Vagina (tissue), 2 donors: ENCODE measurements at places on chromosomes 6 and 20.

GRCh38 chr6:51934098-51934497 is 153.3 kb downstream of the PKHD1 start:
- no peak for DNase-seq

GRCh38 chr6:88302769-88303225 is 136.7 kb upstream of the CNR1 start:
- DNase-seq: no peak

DNA sequence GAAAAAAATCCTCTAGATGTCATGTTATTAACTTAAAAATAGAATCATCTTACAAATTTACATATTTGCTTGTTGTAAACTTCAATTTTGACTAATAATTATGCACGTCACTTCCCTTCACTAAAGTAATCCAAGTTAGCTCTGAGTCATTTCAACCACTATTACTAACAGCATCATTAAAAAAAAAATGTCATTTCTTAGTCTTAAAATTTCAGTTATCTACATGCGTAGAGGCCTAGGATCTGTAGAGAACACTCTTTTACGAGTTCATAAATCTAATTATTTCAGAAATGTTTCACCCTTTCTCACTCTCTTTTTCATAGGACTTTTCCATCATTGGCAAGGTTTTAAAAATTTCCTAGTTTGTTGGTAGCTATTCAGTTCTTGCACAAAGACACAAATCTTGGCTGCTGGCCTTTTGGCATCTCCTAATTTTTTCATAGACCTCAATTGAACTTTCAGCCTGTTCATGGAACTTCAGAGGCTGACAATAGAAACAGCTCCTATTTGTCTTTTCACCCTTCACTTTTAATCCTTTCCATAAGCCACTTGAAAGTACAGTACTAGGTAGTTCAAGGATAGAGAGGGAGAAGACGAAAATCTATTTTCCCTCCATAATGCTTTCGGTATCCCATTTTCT is 61.5 kb downstream of the OGFRL1 start:
- no peak for DNase-seq

GRCh38 chr6:148446681-148447080 is 104.0 kb downstream of the SASH1 start:
- no peak for DNase-seq

GRCh38 chr6:22906091-22906549 is 336.8 kb downstream of the HDGFL1 start:
- no peak for DNase-seq

GRCh38 chr6:156392648-156393047 is 384.5 kb upstream of the ARID1B start:
- DNase-seq: no peak

DNA sequence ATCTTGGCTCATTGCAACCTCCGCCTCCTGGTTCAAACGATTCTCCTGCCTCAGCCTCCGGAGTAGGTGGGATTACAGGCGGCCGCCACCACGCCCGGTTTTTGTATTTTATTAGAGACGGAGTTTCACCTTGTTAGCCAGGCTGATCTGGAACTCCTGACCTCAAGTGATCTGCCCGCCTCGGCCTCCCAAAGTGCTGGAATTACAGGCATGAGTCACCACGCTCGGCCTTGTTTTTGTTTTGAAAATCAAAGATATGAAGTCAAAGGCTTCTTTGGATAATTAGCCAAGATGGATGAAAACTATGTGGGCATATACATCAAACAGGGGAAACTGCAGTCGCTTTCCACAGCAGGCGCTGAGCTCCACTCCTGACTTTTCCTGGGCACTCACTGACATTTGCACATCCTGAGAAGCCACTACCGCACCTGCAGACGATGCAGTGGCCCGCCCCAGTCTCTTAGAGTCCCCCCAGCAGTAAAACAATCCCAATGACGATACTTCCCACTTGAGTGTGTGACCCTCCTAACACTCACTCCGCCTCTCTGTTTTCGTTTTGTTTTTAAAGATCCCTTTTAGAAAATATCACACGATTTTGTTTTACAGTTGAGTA is 44.1 kb downstream of the GJA1 start:
- no peak for DNase-seq

DNA sequence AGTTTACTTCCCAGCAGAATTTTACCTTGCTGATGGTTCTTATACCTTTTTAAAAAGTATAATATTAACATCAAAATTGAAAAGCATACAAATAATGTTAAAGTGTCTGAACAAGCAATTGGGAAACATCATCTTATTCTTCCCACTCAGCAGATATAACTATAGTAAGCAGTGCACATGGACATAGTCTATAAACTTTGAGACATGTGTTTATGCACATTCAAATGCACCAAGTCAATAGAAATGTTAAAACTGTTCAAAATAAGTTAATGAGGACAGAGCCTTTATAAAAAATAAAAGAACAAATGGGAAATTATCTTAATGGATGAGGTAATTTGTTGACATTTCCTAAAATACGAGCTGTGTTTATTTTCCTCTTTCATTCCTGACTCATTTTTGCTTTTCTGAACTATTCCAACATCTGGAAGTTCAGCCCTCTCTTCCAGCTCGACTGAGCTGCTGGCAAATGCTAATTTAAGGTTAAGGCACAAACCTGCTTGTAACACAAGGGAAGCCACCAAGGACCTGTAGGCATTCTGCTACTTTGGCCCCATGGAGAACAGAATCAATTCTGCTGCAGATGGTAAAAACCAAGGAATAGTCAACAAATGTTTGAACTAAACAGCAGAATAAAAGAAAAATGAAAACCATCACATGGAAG is 110.3 kb upstream of the MAP3K4 start:
- no peak for DNase-seq

DNA sequence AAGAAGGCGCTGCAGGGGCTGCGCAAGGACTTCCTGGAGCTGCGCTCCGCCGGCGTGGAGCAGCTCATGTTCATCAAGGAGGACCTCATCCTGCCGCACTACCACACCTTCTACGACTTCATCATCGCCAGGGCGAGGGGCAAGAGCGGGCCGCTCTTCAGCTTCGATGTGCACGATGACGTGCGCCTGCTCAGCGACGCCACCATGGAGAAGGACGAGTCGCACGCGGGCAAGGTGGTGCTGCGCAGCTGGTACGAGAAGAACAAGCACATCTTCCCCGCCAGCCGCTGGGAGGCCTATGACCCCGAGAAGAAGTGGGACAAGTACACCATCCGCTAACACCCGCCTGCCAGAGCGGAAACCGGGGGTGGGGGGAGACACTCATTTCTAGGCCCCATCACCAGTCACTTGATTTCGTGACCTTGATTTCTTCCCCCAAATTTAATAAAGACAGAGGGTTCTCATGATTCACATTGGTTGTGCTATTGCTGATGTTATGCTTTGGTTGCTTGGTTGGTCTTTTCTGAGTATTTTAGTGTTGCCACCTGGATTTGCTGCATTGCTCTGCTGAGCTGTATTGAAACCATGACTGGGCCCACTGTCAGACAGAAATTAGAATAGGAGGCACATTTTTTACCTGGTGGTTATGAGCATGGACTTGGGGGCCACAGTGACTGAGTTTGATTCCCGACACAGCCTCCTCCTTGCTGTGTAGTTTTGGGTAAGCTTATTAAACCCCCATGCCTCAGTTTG is 1.5 kb downstream of the FAM50B start:
- DNase-seq: no peak

- DNase-seq: no peak
Observed at GRCh38 chr20:1832634-1833033, 62.6 kb upstream of the SIRPA start.

GRCh38 chr6:12009876-12010634 is 2.1 kb upstream of the HIVEP1 start:
- no peak for DNase-seq

DNA sequence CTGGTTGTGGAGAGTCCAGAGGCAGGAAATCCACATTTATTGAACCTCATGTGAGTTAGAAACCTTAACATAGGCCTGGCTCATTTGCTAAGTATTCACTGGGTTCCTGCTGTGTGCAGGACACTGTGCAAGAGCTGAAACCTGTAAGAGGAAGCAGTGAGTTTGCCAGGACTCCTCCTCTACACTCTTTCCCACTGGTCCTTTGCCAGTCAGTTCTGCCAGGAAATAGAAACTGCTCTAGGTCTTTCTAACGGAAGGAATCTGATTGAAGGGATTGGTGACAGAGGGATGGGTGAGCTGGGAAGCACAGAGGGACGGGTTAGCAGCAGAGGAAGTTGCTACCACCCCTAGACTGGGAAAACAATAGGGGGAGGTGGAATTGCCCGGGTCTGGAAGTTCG is 234.2 kb upstream of the ECI2 start:
- DNase-seq: no peak

- DNase-seq: no peak
Observed at GRCh38 chr6:121608270-121608669, 172.8 kb downstream of the GJA1 start.

GRCh38 chr6:161901740-161902426 is 628.0 kb upstream of the AGPAT4 start:
- no peak for DNase-seq

- no peak for DNase-seq
Observed at GRCh38 chr6:125341460-125341859, 39.7 kb upstream of the HDDC2 start.

DNA sequence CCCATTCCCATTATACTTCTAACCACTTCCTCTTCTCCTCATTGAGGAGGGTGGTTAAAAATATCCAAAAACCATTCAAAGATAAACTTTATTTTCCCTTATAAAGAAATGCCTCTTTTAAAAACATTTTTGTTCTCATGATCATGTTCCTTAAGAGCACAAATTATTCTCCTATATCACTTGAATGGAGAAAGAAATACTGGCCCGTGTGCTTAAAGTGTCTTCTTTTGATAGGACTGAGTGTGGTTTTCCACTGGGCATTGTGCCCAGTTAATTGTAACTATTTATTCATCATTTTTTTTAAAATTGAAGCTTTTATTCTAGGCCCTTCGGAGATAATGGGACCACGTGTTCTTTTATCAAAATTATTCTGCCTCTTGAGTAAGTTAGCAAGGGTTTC is 871.5 kb downstream of the QKI start:
- no peak for DNase-seq

DNA sequence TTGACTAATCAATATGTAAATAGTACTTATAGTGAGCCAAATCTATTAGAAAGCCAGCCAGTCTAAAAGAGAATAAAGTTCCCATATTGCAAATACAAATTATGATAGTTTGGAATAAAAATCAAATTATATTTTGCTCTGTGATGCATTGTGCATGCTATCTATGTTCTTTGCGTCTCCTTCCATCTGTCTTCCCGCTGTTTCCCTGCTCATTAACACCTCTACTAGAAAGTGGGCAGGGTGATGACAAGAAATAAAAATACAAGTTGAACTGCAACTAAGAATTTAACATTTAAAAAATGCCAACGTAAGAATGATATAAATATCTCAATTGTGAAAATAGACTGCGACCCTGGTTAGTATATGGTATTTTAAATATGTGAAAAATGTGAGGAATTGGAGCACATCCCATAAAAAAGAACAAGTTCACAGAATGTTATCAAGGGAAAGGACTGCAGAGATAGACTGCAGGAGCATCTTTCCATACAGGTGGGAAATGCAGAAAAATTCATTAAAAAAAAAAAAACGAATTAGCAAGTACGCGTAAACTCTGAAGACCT is 157.6 kb upstream of the PDE7B start:
- DNase-seq: no peak

DNA sequence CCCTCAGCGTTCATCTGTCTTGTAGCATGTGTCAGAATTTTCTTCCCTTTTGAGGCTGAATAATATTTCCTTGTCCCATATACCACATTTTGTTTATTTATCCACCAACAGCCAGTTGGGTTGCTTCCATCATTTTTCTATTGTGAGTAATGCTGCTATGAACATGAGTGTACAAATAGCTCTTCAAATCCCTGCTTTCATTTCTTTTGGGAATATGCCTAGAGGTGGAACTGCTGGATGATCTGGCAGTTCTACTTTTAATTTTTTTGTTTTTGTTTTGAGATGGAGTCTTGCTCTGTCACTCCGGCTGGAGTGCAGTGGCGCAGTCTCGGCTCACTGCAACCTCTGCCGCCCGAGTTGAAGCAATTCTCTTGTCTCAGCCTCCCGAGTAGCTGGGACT is 64.7 kb downstream of the SASH1 start:
- DNase-seq: no peak

- DNase-seq: no peak
Observed at GRCh38 chr6:56749632-56750151, 107.0 kb upstream of the DST start.

DNA sequence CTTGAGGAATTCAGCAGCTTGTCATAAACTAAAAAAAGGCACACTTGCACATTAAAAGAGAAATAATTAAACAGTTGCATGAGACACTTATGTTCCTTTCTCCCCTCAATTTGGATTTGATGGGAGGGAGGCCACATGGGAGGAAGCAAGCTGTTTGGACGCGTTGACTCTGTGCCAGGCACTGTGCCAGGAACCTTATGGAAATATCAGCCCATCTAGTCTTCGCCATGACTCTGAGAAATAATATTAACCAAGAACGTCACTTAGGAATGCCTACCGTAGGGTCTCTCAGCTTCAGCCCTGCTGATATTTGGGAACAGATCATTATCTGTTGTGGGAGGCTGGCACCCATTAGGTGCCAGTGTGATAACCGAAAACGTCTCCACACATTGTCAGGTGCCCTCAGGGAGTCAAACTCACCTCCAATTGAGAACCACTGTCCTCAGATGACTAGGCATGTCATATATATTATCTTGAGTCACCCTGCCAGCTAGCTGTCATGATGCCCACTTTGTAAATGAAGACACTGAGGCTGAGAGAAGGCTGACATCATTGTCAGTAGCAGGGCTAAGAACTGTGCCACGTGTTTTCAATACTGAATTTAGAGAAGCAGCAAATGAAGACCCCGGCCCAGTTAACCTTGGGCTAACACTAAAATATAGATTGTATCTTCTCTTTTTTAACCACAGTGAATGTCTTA is 36.1 kb downstream of the EYA2 start:
- no peak for DNase-seq

DNA sequence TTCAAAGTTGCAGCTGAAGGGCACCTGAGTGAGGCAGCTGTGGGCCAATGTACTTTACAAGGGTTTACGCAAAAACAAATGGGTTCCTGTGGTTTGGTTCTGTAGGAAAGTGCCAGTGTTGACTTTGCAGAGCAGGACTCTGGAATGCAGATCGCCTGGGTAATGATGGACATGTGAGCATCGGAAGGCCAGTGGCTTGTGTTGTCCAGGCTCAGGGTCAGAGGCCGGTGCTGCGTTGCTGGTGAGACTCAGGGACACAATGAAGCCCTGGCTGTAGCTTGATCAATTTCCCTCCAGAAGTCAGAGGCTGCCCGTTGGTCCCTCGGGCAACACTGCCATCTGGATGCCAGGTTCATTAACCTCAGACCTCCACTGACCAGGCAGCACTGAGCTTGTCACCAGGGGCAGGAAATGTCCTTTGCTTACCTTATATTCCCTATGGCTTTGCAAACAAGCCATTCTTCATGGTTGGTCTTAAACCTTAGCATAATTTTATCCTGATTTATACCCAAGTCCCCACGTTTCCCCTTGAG is 753.4 kb downstream of the QKI start:
- DNase-seq: no peak

DNA sequence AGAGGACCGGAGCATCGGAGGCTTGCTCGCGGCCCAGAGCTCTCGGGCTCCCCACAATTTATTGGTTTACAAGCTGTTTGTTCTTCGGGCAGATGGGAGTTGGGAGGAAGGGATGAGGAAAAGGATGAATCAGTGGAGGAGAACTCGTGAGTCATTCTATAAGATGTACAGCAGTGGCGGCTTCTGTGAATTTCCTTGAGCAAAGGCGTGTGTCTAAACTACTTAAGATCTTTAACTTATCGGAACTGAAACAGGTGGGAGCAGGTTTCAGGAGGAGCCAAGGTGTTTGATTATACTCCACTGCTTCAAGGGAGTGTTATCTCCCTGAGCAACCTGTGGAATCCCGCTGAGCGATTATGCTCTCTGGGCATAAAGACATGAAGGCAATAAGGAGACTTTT is 50.5 kb upstream of the IBTK start:
- no peak for DNase-seq

GRCh38 chr6:35262596-35262995 is 3.1 kb downstream of the ZNF76 start:
- DNase-seq: no peak
